ENCODE measurements at places on chromosomes 12 and 14.

DNA sequence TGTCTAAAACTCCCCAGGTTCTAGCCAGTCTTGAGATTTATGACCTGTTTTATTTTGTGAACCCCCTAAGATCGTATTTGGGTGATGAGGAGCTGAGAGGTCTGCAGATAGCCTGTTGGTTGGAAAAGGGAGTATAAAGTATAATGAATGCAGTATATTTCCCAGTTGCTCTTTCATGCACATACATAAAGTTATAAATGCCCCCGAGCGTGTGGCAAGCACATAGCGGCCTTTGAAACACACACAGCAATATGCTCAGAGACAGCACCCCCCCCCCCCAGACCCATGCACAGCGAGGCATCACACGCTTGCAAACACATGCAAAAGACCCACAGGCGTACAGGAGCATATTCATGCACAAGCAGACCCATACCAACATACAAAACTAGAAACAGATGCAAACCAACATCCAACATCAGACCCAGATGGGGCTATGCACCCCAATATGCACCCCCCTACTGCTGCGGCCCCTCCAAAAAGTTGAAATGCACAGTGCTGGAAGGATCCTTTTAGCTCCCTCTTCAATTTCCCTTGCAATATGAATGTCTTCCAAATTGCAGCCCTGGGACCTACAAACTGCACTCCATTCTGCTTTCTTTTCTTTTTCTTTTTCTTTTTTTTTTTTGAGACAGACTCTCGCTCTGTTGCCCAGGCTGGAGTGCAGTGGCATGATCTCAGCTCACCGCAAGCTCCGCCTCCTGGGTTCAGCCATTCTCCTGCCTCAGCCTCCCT, 82.2 kb upstream of the TBX3 start:
- DNase-seq, result no peak

- no peak for DNase-seq
These were observed 1334.1 kb downstream of the FSCB start for GRCh38 chr14:43172899-43173548.

- no peak for DNase-seq
These were observed 9.1 kb downstream of the SINHCAF start for GRCh38 chr12:31316891-31317290.

DNA sequence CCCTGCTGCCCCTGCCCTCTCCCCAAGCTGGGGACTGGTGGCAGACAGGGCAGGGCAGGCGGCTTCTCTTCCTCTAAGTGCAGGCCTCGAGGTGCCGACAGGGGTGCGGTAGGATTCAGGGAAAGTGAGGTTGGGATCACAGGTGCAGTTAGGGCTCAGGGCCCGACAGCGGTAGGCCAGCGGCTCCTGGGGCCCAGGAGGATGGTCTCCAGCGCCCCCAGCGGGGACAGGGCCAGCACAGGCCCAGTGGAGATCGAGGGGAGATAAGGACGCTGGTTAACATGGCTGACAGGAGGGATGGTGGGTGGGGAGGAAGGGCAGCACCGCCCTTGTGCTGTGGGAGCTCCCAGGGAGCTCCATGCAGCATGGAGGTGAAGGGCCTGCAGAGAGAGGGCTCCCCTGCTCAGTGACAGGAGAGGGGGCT, 935 bp upstream of the CRIP1 start:
- DNase-seq, result no peak

- DNase-seq, result no peak
These were observed 286.6 kb upstream of the PWP1 start for GRCh38 chr12:107399046-107399445.

DNA sequence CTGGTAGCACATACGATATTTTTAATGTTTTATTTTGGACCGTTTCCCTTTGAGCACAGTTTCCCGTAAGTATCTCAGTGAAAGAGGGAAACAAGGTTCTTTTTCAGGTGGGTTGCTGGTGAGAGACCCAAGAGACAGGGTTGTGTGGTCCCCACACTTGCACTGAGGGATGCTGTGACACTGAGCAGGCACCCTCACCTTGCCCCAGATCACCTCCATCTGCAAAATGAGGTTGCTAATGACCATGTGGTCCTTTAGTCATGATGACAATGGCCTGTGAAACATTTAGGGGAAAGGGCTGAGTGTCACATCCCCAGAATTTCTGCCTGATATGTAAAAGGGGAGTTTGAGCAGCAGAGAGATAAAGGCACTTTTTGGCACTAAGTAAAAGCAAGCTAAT, 4.3 kb downstream of the CCND2 start:
- no peak for DNase-seq

DNA sequence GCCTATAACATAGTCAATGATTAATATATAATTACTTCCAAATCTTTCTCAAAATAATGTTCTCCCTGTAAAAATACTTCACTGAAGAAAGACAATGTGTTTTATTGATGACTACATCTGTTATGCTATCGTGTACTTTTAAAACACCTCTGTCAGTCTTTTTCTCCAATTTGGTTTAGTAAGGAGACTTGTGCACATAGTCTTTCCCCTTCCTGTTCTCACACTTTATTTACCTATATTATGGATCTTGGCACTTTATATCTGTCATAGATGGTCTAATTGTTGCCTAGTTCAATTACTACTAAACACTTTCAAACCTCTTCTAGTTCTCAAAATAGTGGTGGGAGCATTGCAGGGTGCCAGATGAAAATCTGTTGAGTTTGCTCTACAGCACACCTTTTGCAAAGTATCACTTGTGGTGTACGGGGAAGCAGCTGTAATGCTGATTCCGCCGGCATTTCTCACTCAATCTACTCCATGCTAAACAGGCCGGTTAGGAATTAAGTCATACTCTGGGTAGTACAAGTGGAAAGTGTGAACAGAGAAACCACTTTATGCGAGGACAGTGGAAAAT, 1.1 kb upstream of the INSM2 start:
- no peak for DNase-seq

- DNase-seq, result no peak
These were observed 57.5 kb upstream of the TMCC3 start for GRCh38 chr12:94707892-94708291.

- DNase-seq, result no peak
These were observed 1086.5 kb downstream of the SLC6A15 start for GRCh38 chr12:83826112-83826511.

GRCh38 chr14:89435492-89435891, 18.5 kb upstream of the FOXN3 start:
- no peak for DNase-seq

DNA sequence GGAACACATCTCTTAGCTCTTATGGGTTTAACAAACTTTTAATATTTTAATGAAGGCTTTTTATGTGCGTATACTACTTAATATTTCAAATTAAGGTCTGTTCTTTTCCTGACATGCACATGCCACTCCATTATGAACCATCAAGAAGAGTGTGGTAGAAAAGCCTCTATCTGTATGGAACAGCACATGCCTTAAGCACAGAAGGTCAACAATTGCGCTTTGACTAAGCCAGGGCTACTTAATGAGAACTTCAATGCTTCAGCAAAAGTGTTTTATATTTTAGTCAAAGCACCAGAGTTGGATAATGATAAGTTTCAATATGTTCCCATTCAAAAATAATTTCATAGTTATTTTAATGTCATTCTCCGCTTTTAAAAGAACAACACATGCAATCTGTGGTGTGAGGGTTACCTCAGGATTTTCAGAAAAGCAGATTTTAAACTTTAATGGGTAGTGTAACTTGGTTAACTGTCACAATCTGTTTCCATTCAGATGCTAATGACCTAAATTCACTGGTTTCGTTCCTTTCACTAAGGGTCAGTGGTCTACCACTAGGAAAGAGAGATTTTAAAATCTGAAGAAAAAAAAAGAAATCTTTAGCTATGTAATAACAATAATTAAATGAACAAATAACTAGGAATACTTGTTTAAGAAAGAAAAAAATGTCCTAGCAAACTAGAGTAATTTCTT, 193.4 kb upstream of the NOVA1 start:
- no peak for DNase-seq

GRCh38 chr14:91257328-91258010, 13.0 kb upstream of the GPR68 start:
- DNase-seq, result no peak

- DNase-seq, result no peak
These were observed 9.8 kb upstream of the PARP11 start for GRCh38 chr12:3882896-3883564.

DNA sequence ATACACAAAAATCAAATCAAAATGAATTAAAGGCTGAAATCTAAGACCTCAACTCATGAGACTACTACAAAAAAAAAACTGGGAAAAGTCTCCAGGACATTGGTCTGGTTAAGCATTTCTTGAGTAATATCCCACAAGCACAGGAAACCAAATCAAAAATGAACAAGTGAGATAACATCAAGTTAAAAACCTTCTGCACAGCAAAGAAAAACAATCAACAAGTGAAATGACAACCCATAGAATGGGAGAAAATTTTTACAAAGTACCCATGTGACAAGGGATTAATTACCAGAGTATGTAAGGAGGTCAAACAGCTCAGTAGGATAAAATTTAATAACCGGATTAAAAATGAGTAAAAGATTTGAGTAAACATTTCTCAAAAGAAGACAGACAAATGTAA, 338.7 kb downstream of the SLC16A7 start:
- DNase-seq, result no peak

DNA sequence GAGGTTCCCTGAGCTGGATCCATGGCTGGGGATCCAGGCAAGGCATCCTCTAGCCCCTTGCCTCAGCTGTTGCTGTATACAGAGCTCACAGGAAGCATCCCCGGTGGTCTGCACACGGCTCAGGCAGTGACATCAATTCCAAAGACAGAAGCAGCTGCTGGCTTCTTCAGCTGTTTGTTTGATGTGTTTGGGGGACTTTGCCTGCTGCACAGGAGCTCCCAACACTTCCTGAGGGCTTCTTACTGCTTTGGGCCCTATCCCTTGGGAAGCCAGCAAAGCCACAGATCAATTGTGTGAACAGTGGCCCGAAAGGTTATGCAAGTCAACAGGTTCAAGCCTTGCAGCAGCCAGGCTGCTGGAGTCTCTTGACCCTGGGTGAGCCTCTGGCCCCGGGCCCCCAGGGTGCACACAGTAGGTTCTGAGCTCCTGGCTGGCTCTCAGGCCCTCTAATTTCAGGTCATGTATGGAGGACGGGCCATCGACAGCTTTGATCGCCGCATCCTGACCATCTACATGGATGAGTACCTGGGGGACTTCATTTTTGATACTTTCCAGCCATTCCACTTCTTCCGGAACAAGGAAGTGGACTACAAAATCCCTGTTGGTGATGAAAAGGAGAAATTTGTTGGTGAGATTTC, 42.6 kb downstream of the CCDC92 start:
- DNase-seq, result no peak
